ENCODE measurements at places on chromosomes 5 and 9.

GRCh38 chr9:3118081-3118480 lies 274.2 kb upstream of the PUM3 start:
- no peak for DNase-seq

- DNase-seq, result no peak
Measured at GRCh38 chr9:114395334-114395617, 7.5 kb upstream of the AKNA start.

DNA sequence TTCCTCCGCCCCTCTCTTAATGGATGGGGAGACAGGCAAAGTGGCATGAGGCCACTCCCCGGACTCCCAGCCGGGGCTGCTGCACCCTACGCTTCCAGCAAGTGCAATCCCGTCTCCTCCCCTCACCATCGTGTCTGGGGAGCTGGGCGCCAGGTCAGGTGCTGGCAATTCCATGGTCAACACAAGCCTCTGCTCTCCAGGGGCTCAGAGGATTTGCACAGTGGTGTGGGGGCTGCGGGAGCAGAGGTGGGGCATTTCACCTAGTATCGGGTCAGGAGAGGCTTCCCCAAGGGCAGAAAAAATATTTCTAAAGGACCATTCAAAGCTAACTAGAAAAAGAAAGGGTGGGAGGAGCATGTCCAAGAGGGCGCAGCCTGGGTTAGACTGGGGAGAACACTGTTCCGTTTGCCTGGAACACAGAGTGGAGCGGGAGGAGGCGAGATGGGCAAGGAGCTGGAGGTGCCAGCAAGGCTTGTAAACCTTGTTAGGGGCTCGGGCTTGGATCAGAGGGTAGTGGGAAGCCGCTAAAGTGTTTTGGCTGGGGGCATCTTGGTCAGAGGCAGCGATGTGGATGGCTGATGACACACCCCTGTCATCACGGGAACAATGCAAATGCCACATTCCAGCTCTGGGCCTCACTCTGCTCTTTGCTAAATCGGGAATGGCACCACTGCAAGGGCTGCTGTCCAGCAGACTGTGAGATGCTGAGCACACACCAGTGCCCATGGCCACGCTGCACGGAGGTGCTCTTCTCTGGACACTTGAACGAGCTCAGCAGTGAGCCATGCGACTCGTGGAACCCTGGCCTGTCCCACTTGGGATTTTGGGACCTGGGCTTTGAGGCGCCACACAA lies 191.7 kb downstream of the CDK5RAP2 start:
- DNase-seq, result no peak

DNA sequence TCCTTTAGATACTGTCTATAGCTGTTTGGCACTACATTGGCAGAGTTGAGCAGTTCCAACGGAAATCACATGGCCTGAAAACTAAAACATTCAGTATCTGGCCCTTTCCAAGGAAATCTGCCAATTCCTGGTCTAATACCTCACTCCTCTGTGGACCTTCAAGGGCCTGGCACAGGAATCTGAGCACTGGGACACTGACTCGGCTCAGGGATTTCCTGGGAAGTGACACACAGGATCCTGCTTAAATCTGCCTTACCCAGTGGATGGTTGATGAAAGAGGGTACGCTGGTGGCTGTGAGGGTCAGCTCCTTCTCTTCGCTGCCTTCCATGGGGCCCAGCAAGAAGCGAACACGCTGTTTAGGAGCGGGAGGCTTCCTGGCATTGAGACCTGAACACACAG lies 904 bp downstream of the TRUB2 start:
- no peak for DNase-seq

DNA sequence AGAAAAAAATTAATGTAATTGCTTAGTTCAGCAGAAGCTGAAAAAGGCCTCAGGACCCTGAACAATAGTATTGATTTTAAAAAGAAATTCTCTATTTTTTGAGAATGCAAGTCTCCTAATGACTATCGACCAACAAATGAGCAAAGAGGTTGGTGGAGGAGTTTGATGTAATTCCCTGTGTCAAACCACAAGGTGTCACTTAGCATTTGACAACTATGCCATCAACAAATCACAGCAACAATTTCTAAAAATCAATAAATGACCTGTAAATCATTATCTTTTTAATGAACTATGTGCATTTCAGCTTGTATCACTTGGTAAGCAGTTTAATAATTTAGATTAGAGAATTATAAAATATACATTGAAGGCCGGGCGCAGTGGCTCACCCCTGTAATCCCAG lies 133.7 kb downstream of the PRELID2 start:
- no peak for DNase-seq

GRCh38 chr5:168357876-168358275 lies 66.4 kb downstream of the WWC1 start:
- DNase-seq, result no peak

DNA sequence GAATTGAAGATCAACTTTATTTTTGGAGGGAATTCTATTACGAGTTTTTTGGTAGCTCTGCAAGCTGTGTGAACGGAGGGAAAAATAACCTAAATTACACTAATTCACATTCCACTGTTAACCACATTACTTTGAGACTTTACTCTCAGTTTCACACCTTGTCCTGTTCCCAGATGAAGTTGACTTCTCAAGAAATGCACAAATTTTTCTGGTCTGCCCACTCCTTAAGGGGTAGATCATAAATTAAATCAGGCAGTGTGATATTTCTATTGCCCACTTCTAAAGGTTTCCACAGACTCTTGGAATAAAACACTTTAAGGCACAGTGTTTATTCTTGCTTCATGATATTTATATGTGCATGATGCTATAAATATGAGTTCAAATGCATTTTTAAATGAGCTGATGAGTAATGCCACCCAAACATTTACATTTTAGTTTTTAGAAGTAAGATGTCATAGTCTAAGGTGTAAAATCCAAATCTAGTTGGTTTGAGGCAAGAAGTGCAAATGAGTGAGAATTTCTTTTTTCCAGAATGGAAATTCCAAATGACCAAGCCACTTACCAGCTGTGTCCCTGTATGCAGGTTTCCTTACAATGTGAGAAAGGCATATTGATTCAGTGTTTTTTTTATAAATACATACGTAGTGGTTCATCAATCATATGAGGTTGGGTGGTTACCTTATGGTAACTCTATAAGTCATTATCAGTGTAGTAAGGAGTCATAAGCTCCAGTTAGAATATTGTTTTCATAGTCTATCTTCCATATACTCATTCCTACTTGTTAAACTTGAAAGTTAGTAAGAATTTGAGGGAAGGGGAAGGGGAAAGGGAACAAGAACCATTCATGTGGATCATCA lies 437.7 kb upstream of the MEF2C start:
- DNase-seq, result peak; percentile 77

DNA sequence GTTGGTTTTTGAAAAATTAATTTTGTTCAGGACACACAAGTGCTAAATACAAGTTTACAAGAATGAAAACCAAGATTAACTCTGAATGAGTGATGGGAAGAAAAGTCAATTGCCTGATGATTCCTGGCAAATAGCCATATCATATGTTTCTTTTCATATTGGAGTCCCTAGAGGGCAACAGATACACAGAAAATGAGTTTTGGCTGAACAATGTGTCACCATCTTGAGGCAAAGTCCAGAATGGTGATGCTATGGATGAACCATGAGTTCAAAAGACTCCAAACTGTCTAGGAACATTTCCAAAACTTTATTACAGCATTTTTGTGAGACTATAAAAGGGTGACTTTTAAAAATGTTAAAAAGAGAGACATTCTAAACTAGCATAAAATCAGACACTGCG lies 382.9 kb downstream of the TMEM161B start:
- DNase-seq, result no peak

- no peak for DNase-seq
Measured at GRCh38 chr5:110916381-110917049, 155.0 kb upstream of the TSLP start.

DNA sequence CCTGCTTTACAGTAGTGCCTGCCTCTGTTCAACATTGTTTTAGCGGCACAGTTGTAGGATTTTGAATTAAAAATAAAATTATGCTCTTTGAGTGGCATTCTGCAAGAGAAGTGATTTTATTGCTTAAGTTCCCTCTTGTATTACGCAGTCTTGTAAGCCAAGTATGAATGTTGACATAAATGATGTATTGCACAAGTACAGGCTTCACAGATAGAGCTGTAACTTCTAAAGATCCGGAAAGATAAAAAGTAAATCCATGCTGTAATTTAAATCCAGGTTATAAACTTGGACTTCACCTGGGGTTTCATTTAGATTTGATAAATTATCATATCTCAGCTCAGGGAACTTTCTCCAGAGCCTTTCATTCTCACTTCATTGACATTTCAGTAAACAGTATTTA lies 1114.7 kb downstream of the PTPRD start:
- no peak for DNase-seq

DNA sequence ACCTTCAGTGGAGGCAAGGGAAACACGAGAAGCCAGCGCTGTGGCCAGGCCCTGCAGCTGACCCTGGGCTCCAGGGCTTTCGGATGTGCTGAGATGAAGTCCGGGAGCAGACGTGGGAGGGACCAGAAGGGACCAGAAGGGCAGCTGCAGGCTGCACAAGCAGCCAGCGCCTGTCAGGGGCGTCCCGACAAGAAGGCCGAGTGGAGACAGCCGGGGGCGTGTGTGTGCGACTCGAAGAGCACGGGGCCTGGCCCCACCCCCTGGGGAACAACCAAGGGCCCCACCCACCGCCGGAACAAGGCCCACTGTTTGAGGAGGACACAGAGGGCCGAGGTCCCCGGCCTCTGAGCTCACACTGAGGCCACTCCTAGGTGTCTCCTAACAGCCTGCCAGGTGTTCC lies 31.4 kb downstream of the SLC12A7 start:
- no peak for DNase-seq

GRCh38 chr5:176166427-176166826 lies 71.8 kb upstream of the SIMC1 start:
- no peak for DNase-seq

GRCh38 chr5:79005151-79005550 lies 20.0 kb upstream of the ARSB start:
- no peak for DNase-seq

- DNase-seq, result no peak
Measured at GRCh38 chr9:19381656-19382055, 1.6 kb upstream of the RPS6 start.

DNA sequence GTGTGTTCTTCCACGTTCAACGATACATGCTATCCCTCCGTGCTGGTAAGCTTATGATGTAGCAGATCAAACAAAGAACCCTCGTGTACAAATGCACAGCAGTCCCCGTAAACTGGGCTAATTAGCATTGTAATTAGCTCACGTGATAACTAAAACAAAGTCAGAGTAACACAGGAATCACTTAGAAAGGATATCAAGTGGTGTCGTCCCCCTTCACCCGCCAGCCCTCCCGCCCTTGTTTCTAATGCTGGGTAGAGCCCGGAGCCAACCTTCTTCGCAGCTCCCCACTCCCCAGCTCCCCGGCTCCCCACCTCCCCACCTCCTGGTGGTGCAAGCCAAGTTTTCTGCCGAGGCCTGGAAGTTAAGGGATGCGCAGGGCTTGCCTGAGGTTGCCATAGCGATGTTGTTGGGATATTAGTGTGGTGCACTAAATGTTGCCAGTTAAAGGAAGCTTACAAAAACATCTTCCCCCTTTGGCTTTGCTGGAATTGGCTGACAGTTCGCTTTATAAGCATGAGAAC lies 357.9 kb upstream of the CCNH start:
- no peak for DNase-seq

- DNase-seq, result peak; percentile 8
Measured at GRCh38 chr5:97838214-97838613, 655.2 kb upstream of the RIOK2 start.

DNA sequence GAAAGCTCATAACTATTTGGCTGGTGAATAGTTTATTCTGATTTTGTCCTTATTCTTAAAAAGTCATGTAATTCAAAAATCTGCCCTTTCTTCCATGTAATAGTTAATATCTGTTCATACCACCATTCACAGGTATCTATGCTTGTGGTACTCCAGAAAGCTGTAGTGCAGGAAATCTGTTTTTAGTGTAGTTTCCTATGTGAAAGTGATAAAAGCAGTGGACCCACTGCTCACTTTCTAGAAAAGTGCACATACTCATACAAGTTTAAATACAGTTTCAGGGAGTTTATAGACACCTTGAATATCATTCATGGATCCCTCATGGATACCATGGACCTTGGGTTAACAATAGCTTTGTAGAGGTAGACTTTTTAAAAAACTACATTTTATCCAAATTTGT lies 20.2 kb downstream of the PBX3 start:
- peak; percentile 67 for DNase-seq

DNA sequence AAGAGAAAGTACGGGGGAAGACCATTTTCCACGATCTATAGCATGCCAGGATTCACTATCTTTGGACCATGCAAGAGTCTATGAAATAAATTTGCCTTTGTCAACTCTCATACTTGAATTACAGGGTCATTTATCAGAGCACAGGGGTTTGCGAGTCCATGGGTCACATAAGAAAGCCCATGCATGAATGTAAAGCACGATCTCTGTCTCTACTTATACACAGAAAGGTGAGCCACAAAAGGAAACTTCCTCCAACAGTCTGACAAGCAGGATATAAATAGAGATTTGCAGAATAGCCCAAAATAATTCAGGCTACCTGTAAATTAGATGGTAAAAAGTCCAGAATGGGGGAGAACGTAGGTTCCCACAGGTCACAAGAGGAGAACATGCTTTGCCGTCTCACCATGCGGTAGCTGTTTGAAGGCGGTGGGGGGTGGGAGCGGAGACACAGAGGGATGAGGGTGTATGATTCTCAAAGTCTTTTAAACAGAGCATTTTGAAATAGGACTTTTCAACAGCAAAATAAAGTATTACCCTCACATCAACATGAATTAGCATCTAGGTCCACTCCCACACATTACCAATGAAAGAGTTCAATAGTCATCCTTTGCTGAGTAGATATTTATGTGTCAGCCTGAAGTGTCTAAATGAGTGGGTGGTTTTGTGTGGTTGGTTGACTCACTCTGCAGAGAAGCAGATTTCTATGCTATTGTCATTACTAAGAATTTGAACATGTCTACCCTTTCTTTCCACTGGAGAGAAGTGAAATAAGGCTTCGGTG lies 279.7 kb downstream of the EBF1 start:
- no peak for DNase-seq

DNA sequence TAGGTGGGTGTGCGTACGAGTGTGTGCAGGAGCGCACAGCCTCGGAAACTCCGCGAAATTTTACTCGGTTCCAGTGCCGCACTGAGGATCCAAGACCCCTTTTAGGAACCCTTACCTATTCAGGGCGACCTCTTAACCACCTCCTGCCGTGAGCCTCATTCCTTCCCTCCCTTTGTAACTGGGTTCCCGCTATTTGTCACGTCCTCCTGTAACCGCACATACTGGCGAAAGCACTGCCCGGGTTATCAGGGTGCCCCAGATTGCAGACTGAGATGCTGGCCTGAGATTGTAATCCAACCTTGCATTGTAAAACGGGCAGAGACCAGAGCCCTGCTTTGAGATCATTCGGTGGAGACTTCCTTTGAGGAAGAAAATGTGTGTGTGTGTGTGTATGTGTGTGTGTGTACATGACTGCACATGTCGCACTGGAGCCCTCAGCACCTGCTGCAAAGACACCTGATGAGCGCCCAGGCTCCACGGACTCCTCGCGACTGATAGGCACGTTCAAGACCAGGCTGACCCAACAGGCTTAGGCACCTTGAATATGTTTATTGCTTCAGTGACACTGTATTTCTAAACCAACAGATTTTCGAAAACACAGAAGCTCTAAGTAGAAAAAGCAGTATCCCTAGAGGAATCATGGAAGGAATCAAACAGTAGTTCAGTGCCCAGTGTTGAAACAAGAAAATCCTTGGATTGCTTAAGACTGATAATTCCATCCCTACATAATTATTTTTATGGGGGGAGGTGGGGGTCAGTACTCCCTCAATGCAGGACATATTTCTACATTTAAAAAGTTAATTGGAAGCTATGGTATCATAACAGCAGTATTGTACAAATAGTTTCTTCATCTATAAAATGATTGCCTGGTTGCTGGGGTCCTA lies 86.5 kb upstream of the TNFAIP8 start:
- DNase-seq, result peak; percentile 68

GRCh38 chr5:134124289-134125038 lies 10.0 kb downstream of the TCF7 start:
- no peak for DNase-seq

Data from MM.1S (cell line).